Foreskin fibroblast (primary cell): ENCODE measurements at places on chromosomes 2 and 18.
A peak's percentile ranks its signal among the peaks of the same experiment; 100 is the strongest.

GRCh38 chr2:186639939-186640338 is 50.1 kb downstream of the ITGAV start:
- no peak for DNase-seq

- no peak for DNase-seq
Measured at GRCh38 chr2:109105113-109105512, 23.9 kb upstream of the SH3RF3 start.

DNA sequence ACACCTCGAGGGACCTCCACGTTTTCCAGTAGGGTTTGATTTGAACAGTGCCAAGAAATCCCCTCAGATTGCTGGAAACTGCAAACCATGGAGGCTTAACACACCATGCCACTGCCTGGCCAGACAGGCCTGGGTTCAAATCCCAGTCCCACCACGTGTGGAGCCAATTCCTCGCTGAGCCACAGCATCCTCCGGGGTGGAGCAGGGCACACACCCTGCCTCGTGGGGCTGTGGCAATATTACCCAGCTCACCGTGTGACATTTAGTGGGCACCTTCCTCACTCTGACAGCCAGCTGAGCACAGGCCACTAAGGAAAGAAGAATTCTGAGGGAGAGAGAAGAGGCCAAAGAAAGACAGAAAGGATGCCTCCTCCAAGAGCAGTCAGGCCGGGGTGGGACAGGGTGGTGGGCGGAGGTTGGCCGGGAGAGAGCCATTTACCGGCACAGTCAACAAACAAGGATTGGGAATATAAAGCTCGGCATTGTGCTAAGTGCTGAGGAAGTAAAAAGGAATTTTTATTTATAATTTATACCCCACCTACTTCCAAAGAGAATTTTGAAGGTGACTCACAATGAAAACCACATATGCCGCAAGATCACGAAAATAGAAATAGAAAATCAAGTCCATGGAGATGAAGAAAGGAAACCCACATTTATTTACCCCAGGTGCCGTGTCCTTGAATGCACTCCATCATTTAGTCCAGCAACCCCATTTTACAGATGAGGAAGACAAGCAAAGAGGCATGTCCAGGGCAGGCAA is 111.5 kb downstream of the MCFD2 start:
- DNase-seq = peak; percentile 93

GRCh38 chr2:234842753-234843152 is 109.1 kb upstream of the SH3BP4 start:
- DNase-seq = no peak

- DNase-seq = no peak
Measured at GRCh38 chr2:158291544-158292180, 164.9 kb downstream of the CCDC148 start.

GRCh38 chr2:121419081-121419699 is 111.5 kb upstream of the RNU4ATAC start:
- DNase-seq = no peak

DNA sequence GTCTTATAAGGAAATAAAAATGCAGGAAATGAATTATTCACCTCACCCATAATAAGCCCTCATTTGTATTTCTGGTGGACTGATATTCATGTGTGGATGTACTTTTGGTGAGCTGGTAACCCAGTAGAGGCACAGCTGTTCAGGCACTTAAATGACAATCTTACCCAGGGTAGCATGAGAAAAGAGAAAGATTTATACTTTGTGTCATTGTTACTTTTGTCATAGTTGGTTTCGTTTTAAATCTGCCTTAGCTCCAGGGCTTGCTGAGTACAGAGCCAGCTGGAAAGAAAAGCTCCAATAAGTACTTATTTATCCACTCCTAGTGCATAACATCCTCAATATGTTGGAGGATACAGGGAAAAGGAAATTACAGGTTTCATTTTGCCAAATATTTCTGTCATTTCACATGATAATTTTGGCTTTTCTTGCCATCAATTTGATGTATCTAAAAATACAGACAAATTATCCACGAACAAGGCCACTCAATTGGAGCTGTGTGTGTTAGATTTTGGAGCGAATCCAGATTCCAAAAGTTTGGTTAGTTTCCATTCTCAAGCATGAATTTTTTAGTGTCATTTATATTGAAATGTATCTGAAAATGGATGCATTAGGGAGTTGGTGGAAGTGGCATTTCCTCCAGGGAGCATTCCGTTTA is 1276.1 kb upstream of the FAM98A start:
- DNase-seq = no peak

DNA sequence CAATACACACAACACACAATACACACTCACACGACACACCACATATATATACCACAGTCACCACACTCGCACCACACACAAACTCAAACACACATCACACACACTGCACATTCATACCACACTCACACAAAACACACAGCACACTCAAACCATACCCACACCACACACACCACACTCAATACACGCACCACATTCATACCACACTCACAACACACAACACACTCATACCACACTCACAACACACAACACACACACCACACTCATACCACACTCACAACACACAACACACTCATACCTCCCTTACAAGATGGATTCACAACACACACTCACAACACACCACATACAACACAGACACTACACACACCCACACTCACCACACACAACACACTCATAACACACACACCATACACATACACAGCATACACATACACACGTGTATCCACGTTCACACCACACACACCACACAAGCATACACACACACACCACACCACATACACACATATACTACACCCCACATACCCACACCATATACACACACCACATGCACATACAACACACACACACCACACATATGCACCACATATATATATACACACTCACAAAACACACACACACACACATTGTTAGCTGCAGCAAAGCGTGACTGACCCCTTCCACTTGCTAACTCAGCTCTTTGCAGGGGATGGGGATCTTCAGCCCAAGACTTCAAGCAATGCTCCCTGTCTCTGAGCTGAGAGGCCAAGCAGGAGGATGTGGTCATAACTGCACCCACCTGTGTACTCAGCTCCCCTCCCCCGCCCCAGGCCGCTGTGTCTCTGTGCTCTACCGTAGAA is 59.0 kb downstream of the SDC1 start:
- DNase-seq = no peak

- no peak for DNase-seq
Measured at GRCh38 chr2:127255146-127255545, 35.0 kb upstream of the CYP27C1 start.

- DNase-seq = peak; percentile 65
Measured at GRCh38 chr2:64797881-64798575, 144.3 kb upstream of the SERTAD2 start.

DNA sequence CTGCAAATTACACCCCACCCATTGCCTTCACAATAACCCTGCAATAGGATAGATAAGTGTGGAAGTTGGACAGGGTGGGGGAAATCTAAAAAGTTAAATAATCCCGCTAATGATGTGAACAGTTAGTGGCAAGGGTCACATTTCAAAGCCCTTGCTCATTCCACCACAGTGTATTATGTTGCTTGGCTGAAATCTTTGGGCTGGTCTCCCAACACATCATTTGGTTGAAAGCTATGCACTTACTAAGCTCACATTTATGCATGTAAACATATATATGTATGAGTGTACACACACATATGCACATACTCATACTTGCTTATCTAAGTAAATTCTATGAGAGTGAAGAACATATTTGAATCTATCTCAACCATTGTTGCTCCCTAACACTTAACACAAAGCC is 197.8 kb downstream of the RDH14 start:
- DNase-seq = peak; percentile 91

GRCh38 chr18:56393870-56394269 is 244.5 kb downstream of the TXNL1 start:
- DNase-seq = no peak

DNA sequence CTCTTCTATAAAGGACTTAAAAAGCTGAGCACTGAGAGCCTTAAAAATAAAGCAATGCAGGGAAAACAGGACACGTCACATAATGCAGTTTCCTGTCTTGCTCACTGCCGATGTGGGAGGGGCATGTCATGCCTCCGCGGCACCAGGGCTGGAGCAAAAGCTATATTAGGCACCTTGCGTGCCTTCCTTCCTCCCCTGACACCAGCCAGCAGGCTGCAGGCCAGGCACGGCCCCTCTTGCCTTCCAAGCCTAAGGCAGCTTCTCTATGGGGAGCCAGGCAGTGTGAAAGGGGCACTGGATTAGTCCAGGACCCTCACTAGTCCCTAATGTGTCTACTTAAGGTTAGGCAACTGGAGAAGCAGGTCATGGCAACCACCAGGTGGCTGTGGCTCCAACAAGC is 26.3 kb downstream of the MRPL35 start:
- peak; percentile 63 for DNase-seq
